Cortex of kidney (tissue), 1 donor: ENCODE measurements at places on chromosomes 6 and 20.

DNA sequence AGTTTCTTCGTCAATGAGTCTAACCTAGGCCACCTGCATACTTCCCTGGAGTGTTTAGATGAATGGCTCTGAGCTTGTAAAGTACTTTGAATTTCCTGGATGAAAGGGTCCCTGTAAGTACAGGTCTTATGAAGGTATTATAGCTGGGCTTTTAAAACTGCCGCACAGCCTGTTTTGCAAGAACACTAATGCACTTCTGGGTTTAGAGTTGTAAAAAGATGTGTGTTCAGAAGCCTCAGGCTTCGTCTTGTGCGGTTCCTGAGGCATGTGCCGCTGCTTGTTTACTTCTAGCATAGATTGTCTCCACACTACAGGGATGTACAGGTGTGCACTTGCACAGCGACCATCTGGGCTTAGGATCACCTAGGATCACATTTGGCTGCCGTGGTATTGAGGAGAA is 324.5 kb downstream of the SOX4 start:
- no peak for DNase-seq

DNA sequence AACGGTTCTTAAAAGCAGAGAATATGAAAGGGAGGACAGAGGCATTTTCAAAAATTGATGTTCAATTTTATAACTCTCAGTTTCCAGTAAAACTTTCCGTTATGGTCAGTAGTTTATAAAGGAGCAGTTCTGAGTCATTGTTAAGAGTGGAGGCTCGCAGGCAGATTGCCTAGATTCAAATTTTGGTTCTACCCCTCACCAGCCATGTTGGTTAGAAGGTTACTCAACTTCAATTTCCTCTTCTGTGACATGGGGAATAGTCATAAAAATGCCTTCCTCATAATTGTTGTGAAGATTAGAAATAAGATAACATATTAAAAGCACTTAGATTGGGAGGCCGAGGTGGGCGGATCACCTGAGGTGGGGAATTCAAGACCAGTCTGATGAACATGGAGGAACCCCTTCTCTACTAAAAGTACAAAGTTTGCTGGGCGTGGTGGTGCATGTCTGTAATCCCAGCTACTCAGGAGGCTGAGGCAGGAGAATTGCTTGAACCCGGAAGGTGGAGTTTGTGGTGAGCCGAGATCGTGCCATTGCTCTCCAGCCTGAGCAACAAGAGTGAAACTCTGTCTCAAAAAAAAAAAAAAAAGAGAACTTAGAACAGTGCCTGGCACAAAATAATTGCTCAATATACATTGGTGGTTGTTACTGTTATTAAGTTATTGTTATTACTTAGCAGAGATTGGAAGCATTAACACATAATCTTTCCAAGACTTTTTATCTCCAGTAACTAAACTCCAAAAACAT is 348.9 kb downstream of the NRN1 start:
- no peak for DNase-seq

- DNase-seq, result no peak
Measured at GRCh38 chr20:56418385-56418861, 6.4 kb downstream of the CASS4 start.

- DNase-seq, result no peak
Measured at GRCh38 chr6:2669067-2669700, 81.5 kb downstream of the MYLK4 start.

DNA sequence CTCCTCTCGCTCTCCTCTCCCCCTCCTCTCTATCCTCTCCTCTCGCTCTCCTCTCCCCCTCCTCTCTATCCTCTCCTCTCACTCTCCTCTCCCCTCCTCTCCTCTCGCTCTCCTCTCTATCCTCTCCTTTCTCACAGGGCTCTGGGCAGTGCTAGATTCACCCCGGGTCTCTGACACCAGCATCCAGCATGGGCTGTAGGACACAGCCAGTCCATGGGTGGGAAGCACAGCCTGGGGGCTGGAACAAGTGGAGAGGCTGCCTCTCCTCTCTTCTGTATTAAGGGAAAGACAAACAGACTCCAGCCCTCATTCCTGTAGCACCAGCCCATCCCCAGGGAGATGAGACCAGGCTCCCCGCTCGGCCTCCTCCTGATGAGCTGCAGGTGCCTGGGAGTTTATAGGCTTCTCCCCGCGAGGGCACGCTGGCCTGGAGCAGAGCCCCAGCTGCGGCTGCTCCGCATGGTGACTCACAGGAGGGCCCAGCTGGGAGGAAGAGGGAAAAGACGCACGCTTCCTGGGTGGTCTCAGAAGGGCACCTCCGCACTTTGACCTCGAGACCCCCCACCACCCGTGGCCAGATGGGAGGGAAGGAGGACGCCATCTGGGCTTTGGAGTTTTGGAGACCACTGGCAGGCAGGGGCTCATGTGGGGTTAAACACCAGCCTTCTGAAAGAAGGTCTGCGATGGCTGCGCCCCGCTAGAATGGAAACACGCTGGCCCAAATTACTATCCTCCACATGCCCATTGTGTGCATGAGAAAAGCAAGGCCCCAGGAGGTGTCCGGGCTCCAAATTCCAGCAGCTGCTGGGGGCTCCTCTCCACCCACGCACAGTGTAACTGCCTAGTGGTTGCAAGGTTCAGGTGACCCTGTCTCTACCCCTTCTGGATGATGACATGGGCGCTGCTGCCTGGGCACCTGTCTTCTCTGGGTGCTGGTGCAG is 68.0 kb downstream of the BMP7 start:
- no peak for DNase-seq

DNA sequence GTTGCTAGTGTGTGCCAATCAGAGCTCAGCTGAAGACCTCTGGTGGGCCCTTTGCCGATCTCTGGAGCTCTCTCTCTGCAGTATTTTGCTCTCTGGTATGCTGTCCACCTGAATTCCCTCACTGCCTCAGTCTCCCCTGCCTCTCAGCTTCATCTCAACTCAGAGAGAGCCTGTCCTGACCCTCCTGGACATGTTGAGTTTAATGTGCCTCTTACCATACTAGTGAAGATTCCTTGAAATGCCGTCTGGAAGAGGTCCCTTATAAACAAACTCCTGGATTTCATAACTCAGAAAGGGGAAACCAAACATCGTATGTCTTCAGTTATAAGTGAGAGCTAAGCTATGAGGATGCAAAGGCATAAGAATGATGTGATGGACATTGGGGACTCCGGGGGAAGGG is 231.1 kb upstream of the ZNF217 start:
- no peak for DNase-seq

- DNase-seq, result no peak
Measured at GRCh38 chr6:163083141-163083540, 331.4 kb upstream of the QKI start.

- no peak for DNase-seq
Measured at GRCh38 chr6:167737205-167737830, 89.4 kb upstream of the AFDN start.

GRCh38 chr20:51492167-51493092 is 50.1 kb downstream of the NFATC2 start:
- DNase-seq, result no peak

DNA sequence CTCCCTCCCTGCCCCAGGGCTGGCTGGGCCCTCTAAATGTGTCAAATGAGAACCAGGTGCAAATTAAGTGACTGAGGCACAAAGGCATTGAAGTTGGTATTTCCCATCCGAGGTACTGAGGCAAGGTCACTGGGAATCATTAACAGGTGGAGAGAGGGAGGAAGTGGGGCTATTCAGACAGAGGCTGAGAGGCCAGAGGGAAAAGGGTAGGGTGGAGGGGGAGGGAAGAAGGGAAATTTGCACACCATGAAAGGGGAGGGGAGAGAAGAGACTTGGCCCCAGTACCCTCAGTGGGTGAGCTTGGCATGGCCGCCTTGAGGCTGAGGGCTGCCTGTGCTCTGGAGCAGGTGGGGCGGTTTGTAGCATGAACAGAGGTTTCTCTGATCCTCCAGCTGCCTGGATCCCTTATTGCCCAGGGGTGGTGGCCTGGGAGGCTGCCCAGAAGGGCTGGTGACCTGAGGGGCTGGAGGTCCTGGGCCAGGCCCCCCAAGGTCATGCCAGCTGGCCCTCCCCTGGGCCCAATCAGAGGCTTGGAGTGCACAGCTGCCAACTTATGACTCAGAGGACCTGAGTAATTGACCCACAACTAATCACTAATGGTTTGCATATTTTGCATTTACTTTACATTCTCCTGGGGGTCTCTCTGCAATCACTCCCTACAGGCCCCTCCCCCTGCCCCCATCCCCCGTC is 40.3 kb upstream of the ZFAND3 start:
- DNase-seq, result no peak

GRCh38 chr6:42482174-42482573 is 30.4 kb upstream of the TRERF1 start:
- no peak for DNase-seq

GRCh38 chr6:2187826-2188225 is 57.6 kb downstream of the GMDS start:
- DNase-seq, result no peak

GRCh38 chr6:10184371-10185227 is 230.3 kb downstream of the TFAP2A start:
- no peak for DNase-seq

DNA sequence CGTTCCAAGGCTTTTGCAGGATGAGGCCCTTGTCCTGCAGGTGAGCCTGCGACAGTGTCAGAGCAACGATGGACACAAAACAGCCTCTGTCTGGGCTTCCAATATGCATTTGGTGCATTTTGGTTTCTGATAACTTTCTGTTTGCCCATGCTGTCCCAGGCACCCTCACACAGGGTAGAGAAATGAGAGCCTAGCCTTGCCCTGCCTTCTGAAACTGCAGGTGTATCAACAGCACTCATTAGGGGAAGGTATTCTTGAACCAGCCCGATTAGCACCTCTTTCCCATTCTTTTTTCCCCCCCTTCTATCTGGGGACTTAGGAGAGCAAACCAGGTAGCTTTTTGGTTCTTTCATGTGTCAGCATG is 30.3 kb downstream of the CHMP4B start:
- no peak for DNase-seq

DNA sequence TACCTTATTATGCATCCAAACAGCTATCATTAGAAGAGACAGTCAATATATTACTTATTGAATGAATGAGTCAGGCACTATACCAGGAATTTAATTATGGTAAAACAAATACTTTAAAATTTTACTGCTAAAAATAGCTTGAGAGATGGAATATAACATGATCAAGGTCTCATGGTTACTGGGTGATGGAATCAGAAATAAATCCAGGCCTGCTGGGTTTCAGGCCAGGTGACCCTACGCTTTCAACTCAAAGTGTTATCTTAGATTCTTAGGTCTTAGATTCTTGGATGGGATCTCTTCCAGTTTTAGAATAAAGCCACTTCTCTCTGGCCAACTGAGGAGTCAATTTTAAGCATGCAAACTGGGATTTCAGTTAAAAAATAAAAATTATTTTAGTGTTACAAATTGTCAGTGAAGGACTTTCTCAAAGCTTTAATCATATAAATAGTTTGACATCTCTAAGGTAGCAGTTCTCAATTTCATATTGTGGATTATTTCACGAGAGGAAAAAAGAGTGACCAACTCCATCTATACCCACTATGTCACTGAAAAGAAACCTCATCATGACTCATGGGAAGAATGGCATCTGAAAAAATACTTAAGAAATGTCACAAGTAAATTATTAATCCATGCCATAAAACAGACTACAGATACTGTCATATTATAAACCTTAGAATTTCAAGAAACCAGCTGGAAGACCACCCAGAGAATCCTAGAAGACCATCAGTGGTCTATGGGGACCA is 283.4 kb upstream of the RUNX2 start:
- no peak for DNase-seq

DNA sequence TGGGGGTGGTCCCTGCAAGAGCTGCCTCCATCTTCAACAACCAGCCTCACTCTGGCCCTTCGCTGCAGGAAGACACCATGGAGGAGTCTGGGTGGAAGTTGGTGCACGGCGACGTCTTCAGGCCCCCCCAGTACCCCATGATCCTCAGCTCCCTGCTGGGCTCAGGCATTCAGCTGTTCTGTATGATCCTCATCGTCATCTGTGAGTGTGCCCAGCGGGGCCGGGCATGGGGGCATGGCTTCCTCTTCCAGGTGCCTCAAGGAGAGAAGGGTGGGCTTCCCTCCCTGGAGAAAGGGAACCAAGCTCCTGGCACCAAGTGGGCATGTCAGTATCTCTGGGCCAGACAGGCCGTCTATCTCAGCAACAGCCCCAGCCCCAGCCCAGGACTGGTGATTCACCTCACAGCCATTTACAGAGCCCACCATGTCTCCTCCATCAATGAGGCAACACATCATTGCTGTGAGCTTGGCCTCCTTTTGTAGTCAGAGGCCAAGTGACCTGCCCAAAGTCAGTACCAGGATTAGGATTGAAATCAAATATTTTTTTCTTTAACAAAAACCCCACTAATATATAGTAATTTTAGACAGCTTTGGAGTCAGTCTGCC is 40.2 kb downstream of the TM9SF4 start:
- no peak for DNase-seq

DNA sequence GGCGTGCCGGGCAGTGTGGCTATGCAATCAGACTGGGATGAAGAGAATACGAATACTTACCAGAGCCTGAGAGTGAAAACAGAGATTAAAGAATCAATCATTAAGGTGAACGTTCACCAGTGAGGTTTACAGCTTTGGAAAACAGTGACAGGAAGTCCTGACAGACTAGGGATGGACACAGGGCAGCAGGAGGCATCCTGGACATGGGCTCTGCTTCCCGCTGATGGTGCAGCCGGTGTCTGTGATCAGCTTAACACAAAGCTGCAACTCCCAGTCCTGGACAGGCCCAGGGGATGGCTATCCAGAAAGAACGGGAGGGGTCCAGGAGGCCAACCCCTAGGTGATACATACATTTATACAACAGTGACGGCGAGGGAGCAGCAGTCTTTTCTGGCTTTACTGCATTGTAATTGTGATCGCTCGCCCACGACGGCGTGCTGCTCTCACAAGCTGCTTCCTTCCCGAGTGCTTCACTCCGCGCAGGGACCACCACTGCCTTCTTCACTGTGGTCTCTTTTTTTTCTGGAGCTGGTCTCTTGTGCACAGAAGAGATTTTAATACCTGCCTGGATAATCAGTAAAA is 20.7 kb downstream of the DIDO1 start:
- no peak for DNase-seq

- no peak for DNase-seq
Measured at GRCh38 chr20:19992996-19993908, 23.9 kb upstream of the NAA20 start.

DNA sequence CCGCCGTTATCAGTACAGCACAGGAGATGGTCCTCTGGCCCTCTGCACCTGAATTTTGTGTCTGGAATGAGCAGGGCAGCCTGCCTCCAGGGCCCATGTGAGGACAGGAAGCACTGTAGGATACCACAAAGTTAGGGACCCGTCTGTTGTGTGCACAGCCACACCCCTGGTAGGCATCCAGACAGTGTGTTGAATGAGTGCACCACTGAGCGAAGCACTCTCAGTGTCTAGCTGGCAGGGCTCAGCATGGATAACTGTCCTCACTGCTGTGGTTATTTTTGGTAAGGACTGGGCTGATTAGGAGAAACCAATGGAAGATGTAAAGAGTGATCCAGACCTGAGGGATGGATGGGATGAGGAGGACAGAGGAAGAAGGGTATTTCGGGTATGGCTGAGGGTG is 178.7 kb downstream of the CLIC5 start:
- DNase-seq, result no peak
